ENCODE measurements at places on chromosomes 4 and X.
A peak's percentile ranks its signal among the peaks of the same experiment; 100 is the strongest.

- DNase-seq, result peak; percentile 17
These were observed 37.1 kb downstream of the MAB21L2 start for GRCh38 chr4:150619042-150619441.

DNA sequence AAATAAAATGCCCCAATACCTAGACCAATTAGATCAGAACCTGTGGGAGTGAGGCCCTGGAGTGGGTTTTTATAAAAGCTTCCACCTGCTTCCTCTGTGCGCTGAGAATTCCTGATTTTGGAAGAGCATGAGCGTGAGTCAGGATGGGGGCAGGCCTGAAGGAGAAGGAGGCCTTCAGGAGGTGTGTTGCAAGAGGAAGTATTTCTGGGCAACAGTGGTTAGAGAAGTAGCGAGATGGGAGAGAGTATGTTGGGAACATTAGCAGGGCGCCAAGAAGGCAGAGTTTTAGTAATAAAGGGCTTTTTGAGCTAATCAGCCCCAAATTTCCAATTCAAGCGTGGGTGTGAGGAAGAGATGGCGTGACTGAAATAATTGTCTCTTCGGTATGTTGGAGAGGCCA, 349.8 kb downstream of the UNC5C start:
- no peak for DNase-seq

- no peak for DNase-seq
These were observed 127.3 kb upstream of the HUWE1 start for GRCh38 chrX:53813670-53814440.

- no peak for DNase-seq
These were observed 16.3 kb upstream of the ZNF41 start for GRCh38 chrX:47499293-47499692.

DNA sequence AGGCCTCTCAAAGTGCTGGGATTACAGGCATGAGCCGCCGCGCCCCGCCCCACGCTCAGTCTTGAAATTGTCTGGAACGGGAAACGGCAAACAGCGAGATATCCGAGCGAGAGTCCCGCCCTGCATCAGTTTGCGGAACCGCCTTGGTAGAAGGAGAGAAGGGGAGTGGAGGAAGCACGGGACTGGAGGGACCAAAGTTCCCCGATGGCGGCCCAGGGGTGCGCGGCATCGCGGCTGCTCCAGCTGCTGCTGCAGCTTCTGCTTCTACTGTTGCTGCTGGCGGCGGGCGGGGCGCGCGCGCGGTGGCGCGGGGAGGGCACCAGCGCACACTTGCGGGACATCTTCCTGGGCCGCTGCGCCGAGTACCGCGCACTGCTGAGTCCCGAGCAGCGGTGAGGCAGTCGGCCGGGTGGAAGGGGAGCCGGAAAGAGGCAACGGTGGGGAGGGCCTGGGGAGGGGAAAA, at the start of gene BST1:
Gene BST1, plus strand, starts transcription at position 125 of the 463 bp plus-strand sequence. Its CDS starts 80 bp downstream, at position 205.
- peak; percentile 62 for DNase-seq

GRCh38 chrX:20412871-20413486, 146.3 kb upstream of the RPS6KA3 start:
- no peak for DNase-seq

DNA sequence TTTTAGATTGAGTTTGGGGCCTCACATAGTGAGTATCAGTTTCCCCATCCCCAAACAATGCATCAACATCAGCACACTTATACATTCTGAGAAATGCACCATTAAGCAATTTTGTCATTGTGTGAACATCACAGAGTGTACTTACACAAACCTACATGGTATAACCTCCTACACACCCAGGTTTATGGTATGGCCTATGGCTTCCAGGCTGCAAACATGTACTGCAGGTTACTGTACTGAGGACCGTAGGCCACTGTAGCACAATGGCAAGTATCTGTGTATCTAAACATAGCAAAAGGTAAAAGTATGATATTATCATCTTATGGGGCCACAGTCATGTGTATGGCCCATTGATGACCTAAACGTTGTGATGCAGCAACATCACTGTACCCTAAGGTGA, 7.7 kb downstream of the IRF2 start:
- no peak for DNase-seq

DNA sequence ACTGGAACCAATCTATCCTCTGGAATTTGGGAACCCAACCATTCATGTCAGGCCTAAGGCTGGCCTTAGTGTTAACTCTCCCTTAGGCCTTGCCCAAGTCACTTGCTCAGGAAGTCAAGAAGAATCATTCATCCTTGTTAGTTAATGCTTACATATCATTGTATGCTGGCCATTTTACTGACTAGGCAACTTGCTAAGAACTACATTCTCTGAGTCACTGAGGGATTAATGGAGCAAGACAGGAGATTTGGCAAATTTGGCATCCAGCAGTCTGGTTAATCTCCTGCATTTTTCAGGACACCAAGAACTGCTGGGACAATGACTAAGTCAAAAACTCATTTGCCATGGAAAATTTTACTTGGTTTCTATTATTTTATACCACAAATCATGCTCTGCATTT, 115.8 kb upstream of the DDIT4L start:
- DNase-seq, result peak; percentile 67

DNA sequence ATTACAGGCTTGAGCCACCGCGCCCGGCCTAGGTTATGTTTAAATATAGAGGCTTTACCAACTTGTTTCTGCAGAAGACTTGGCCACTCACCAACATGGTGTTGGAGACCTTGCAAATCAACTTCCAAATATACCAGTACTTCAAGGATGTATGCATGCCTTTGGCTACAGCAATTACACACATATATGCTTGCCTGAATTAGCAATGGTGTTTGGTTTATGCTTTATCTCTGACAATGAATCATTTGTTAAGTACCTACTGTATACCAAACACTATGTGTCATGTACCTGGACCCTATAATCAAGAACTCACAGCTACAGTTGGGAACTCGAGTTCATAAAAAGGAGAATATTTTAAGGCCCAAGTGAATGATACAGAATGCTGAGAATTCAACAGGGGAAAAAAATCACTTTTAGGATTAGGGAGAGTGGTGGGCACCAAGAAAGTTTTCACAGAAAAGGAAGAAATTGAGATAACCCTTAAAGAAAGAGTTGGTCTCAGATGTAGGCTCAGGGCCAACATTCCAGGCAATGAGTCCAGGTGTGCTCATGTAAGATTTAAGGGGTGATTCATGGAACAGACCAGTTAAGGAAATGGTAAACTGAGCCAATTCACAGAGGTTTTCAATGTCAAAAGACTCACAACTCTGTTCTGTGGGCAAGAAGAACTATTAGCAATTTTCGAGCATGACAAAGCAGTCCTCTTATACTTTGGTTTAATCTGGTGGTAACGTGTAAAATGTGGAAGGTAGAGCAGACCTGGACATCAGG, 98.9 kb downstream of the BCOR start:
- DNase-seq, result no peak

DNA sequence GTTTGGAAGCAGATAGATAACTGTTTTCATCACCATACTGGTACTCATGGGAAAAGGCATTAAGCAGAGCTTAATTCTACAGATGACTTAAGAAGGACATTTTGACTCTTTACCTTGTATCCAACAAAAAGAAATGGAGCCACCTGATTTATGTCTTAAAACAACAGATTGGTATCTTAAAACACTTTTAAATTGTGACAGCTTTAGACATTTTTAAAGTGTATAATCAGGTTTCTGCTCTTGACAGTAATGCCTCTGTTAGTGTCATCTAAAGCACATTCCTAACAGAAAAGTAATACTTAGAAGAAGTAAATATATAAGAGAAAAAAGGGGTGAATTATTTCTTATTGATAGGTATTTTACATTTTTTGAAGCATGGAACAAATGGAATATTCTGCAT, 55.9 kb downstream of the SPATA4 start:
- DNase-seq, result no peak

GRCh38 chr4:169234137-169234855, 36.5 kb downstream of the SH3RF1 start:
- no peak for DNase-seq

GRCh38 chr4:60589425-60589824, 610.7 kb upstream of the ADGRL3 start:
- no peak for DNase-seq

GRCh38 chr4:142697320-142697719, 148.8 kb downstream of the INPP4B start:
- no peak for DNase-seq

DNA sequence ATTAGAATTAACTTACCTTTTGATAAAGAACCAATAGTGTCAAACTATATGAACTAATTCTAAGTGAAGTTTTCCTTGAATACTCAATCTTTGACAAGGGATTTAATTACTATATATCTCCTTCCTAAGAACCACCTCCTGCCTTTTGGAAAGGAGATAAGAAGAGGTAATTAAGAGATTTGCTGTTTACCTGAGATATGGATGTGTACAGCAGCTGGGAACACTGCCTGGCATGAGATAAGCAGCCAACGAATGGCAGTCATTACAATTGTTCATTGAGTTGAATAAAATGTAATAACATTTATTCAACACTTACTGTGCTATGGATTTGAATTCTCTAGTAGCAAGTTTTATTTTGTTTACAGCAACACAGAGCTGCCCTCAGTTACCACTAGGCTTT, 407.1 kb downstream of the SPOCK3 start:
- no peak for DNase-seq

DNA sequence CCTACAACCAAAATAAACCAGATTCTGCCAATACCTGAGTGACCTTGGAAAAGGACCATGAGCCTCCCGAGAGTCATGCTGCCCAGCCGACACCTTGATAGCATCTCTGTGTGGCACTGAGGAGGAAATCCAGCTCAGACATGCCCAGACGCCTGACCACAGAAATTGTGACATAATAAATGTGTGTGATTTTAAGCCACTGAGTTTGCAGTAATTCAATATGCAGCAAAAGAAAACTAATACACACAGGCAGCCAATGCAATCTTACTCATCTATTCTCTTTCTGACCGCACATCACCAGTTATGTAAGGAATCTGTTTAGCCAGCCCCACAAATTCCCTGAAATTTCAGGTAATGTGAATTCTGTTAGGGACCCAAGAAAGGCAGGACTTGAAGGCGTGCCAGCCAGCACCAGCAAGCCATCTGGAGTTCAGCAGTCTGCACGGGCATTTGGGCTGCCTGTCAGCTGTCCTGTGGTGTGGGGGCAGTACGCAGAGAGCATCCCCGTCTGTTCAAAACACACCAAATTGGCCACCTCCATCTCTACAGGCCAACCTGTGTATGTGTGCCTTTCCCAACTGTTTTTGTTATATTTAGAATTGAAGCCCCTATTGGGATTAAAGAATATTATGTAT, 176.4 kb downstream of the NLGN4X start:
- no peak for DNase-seq

- DNase-seq, result no peak
These were observed 23.3 kb downstream of the COQ2 start for GRCh38 chr4:83261307-83261706.

DNA sequence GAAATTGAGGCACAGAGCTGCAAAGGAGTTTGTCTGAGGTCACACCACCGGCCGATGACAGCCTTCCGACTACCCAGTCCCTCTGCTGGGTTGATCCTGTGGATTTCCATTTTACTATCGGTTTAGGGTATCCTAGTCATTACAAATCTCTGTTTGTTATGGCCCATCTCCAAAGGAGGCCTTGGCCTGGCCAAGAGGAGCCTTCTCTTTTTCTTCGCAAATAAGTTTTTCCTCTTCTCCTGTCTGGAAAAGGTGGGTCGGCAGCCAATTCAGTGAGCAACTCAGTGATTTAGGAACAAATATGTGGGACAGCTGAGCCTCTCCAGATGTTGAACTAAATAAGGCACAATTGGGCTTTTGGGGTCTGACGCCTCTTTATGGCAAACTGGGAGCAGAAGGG, 169.2 kb upstream of the RBPJ start:
- DNase-seq, result no peak

GRCh38 chr4:57490520-57491255, 380.5 kb upstream of the IGFBP7 start:
- DNase-seq, result no peak

DNA sequence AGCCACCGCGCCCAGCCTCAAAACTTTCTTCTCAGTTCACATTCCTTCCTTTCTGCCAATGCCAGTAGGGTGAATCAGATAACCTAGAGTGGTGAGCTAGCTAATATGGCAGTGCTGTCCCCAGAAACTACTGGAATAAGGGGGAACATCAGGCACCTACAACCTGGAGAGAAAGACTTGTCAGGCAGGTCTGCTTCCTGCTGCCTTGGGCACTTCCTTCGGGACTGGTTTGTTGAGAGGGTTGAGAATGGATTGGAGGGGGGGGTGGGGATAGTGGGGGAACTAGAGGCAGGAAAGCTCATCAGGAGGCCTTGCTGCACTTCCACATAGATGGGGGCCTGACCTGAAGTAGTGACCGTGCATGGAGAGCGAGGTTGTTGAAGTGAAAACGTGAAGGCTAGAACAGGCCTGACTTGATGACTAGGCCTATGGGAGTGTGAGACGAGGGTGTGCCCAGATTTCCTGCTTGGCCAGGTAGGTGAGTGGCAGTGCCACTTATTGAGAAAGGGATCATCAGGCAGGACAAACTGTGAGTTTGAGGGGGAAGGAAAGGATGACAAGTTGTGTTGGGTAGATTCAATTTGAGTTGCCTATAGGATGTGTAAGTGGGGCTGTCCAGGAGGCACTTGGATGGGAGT, 33.4 kb downstream of the SLC25A5 start:
- no peak for DNase-seq

DNA sequence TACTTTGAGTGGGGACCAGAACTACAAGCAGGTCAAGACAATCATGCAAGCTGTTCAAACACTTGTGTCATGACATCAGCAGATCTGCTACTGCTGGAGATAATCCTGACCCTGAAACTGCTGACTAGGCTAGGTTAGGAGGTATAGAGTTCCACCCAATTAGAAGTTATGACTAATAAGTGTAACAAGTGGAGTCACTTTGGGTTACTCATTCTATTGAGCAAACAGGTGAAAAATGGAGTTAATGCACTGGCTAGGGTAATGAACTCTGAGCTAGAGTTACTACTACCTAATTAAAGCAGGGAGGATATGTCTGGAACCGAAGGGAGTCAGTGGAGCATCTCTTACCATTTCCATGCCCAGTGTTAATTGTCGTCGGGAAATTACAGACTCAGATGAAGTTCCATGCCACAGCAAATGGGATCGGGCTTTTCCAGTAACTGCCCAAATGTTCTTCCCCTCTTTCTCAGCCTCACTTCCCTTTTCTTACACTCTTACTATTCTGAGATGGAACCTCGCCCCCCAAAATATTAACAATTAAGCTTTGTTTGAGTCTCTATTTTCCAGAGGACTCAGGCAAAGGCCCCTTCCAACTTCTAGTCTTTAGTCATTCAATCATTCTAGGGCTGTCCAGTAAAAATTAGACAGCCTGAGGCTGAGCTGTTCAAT, 19.8 kb upstream of the MANBA start:
- DNase-seq, result peak; percentile 17

Data from fibroblast of skin of right quadriceps (primary cell).